ENCODE measurements at places on chromosomes 11 and 22. TPM values are rescaled to one million over a fixed set of nuclear protein-coding genes. Genes with fewer than 3 reads are reported as not detected.

DUSP8 gene
- 9.1 TPM for total RNA-seq

MS4A5 gene
- not detected for total RNA-seq

MUC15 gene
- 10.1 TPM for total RNA-seq

ACTN3 gene
- total RNA-seq: 0.16 TPM

TEX12 gene
- not detected for total RNA-seq

UBQLNL gene
- total RNA-seq: 0.69 TPM

HYLS1 gene
- 3.0 TPM for total RNA-seq

DMC1 gene
- total RNA-seq: 0.66 TPM

OR5D18 gene
- not detected for total RNA-seq

CRYBB2 gene
- not detected for total RNA-seq

SNRPD3 gene
- 73.7 TPM for total RNA-seq

OR8G5 gene
- not detected for total RNA-seq

BIRC3 gene
- 110 TPM for total RNA-seq

ATP5MG gene
- 173 TPM for total RNA-seq

NXPE4 gene
- 0.63 TPM for total RNA-seq

BAIAP2L2 gene
- 9.7 TPM for total RNA-seq

CDC45 gene
- 1.1 TPM for total RNA-seq

RASGRP2 gene
- total RNA-seq: 42.6 TPM

FOLR2 gene
- 31.9 TPM for total RNA-seq

CARD16 gene
- 16.2 TPM for total RNA-seq

PANX3 gene
- not detected for total RNA-seq

TRIM29 gene
- total RNA-seq: 32.9 TPM

NRGN gene
- total RNA-seq: 17.9 TPM

DDI1 gene
- not detected for total RNA-seq

INPPL1 gene
- 120 TPM for total RNA-seq

CECR2 gene
- total RNA-seq: 3.4 TPM

OR5J2 gene
- not detected for total RNA-seq

TUB gene
- total RNA-seq: 6.8 TPM

BANF1 gene
- 181 TPM for total RNA-seq

NDUFC2 gene
- 166 TPM for total RNA-seq

GLYAT gene
- total RNA-seq: 57.8 TPM

HEPN1 gene
- total RNA-seq: not detected

SLC22A12 gene
- 5.3 TPM for total RNA-seq

CCDC117 gene
- total RNA-seq: 16.8 TPM

IL18 gene
- 25.2 TPM for total RNA-seq

ART5 gene
- not detected for total RNA-seq

UBQLN3 gene
- 0.35 TPM for total RNA-seq

PRG3 gene
- not detected for total RNA-seq

NXPE1 gene
- 0.25 TPM for total RNA-seq

C11orf97 gene
- total RNA-seq: not detected

USH1C gene
- total RNA-seq: 38.6 TPM

TFIP11 gene
- total RNA-seq: 34.2 TPM

ST14 gene
- total RNA-seq: 139 TPM

POU2F3 gene
- total RNA-seq: 0.85 TPM

TPBGL gene
- 0.69 TPM for total RNA-seq

TP53I11 gene
- total RNA-seq: 35.3 TPM

C11orf16 gene
- 0.91 TPM for total RNA-seq

HBG1 gene
- total RNA-seq: not detected

CNIH2 gene
- total RNA-seq: 0.63 TPM
